ENCODE measurements at places on chromosomes 1 and 21.

DNA sequence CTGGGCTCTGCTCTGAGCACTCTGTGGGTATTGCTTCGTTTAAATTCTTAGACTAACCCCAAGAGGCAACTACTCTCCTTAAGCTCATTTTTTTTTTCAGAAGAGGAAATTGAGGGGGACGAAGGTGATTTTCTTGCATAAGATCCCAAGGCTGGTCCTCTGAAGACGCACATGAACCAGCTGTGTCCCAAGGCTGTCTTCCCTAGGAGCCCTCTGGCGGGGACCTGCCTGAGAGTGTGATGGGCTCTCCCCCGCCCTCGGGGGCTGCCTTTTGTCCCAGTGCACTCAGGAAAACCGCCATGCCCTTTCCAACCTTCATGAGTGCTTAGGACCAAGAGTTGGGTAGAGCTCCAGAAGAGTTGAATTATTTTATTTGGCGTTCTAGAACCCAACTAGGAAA is 21.7 kb downstream of the UMODL1 start:
- no peak for DNase-seq

DNA sequence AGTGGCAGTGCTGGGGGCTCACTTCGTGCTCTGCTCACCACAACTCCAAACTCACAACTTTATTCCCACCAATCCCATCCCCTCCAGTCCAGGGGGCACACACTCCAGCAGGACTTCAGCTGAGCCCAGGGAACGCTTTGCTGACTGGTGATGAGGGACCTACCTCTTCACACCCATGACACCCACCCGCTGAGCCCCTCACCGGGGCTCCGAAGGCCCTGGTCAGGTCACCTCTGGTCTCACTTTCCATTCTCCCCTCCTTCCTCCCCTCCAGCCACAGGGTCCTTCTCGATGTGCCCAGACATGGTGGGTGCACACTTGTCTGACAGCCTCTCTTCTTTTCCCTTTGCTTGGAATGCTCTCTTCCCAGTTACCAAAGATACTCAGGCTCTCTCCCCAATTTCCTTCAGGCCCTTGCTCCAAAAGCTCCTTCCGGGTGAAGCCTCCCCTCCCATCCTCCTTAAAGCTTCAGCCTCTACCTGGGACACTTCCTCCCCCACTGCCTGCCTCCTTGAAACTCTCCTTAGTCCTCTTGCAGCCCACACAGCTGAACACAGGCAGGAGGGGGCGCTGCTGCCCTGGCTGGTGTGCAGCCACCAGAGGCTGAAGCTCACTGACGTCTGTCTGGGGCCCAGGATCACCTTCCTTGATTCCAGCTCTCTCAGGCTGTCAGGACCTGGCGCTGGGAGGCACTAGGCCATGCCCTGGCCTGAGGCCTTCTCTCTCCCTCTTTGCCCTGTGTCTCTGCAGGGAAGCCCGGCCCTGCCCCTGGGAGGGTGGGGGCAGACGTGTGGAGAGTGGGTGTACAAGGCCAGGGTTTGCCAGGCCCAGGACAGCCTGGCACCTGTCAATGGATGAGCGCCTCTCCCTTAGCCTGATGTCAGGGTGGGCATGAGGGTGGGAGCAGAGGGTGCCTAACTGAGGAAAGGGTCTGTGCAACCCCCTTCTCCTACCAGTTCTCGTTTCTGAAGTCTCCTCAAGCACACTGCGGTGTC is 1.6 kb downstream of the KCNE1 start:
- peak; percentile 65 for DNase-seq

DNA sequence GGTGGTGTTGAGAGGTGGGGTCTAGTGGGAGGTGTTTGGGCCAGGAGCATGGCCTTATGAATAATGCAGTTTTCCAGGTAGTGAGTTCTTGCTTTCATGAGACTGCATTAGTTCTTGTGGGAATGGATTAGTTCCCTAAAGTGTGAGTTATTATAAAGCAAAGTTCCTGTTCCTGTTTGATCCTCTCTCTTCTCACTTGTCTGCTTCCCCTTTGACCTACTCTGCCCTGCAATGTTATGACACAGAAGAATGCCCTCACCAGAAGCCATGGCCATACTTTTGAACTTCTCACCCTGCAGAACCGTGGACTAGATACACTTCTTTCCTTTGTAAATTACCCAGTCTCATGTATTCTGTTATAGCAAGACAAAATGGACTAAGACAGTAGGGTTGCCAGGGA is 53.6 kb downstream of the MAP3K7CL start:
- DNase-seq = no peak

DNA sequence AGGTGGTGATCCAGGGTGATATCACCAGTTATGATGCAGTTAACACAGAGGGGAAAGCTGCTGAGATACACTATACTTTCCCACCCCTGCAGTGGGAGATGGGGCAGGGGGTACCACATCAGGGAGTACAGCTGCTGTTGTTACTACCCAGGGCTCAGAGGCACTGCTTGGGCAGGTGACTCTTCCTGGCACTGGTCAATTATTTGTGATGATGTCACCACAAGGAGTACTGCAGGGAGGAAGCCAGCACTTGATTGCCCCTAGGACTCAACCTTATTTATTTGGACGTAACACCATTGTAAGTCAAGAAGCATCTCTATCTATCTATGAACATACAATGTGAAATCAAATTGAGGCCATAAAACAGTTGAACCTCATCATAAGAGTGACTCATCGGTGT is 10.1 kb downstream of the IFNAR1 start:
- DNase-seq = no peak

GRCh38 chr1:242454262-242455051 is 70.0 kb downstream of the PLD5 start:
- peak; percentile 54 for DNase-seq

DNA sequence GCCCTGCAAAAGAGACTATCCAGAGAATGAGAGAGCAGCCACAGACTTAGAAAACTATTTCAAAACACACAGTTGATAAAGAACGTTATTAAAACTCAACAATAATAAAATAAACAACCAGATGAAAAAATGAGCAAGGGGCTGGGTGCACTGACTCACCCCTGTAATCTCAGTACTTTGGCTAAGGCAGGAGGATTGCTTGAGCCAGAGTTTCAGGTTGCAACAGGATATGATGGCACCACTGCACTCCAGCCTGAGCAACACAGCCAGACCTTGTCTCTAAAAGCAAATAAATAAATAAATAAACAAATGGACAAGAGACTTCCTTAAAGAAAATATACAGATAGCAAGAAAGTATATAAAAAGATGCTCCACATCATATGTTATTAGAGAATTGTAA is 144.6 kb downstream of the LRRIQ3 start:
- no peak for DNase-seq

DNA sequence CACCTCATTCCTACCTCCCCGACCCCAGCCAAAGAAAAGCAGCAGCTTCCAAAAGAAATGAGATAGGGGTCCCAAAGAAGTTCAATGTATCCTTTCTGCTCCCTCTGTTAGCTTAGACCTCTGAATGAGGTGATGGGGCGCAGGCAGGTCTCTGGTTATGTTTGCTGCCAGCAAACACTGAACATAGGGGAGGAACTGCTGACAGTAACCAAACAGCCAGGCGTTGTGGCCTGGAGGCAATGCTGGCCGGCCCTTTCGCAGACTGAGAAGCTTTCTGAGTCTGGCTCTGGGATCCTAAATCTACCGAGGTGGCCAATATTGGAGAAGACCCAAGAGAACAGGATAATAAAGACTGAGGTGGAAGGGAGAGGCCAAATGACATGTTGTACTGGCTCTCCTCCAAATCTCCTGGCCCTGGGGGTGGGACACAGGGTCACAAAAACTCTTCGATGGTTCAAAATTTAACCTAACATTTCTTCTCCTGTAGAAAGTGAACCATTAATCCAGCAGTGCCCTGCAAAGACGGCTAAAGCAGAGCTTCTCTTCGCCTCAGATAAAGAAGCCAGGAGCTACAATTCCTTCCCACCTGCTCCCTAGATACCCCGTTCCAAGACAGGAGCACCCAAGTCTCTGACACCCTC is 19.6 kb downstream of the SSR2 start:
- no peak for DNase-seq

DNA sequence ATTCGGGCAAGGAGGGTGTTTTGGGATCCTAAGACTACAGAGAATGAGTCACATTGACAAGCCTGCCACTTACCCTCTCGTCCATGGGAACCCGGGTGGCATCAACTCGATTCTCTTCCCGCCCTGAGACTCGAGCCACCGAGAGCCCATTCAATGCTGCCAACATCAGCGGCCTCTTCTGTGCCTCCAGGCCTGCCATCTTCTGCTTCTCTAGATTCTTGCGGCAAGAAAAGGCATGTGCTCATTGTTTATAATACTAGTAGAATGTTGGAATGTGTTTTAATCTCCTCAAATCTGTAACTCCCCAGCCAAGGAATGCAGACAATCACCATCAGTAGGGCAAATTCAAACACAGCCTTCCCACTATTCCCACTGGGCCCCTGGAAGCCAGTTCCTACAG is 96.9 kb downstream of the SMYD2 start:
- no peak for DNase-seq

DNA sequence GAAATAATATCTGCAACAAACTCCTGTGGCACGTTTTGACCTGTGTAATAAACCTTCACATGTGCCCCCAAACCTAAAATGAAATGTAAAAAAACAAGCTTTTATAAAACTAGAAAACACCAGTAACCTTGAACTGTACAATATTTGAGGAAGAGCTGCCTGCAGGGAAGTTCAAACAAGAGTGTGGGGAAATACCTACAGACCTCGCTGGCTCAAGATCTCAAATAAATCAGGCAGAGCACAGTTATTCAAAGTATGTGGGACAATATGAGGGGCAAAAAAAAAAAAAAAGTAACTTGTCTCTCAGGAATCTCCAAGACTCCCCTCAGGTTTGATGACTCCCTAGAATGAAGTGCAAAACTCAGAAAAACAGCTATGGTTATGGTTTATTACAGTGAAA is 37.9 kb upstream of the PPIH start:
- DNase-seq = no peak

GRCh38 chr1:205066141-205066818 is 18.0 kb downstream of the TMEM81 start:
- DNase-seq = no peak

- no peak for DNase-seq
These were observed 29.8 kb downstream of the SLC2A1 start for GRCh38 chr1:42928859-42929258.

DNA sequence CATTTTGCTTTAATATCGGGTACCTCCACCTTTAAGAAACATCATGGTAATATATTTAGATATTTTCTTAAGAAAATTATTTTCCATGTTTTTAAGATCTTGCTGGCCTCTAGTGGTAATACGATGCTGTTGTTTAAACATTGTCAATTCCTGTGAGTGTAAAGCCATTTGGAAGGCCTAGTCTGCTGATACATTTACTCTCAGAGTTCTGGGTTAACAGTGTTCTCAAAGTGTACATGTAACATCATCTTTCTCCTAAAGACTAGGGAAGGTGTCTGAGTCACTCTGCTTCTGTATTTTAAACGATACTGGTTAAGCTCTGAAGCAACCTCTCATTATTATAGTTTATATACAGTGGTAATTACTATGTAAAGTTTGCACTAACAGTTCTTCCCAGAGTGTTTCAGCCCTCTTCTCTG is 189.1 kb downstream of the RASAL2 start:
- no peak for DNase-seq

DNA sequence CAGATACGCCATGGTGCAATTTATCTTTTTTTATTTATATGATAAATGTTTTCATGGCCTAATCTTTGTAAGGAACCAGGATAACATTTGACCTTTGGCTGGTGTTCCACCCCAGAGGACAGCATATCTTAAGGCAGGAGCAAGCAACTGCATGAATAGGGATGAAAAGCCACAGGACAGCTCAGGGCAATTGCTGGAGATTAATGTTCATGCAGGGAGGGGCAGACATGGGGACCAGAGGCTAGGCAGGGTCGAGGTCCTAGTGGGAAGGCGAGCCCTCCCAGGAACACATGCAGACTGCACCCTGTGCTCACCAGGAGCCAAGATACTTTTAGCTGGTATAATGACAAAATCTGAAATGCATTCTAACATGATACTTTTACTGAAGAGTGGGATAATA is 74.4 kb upstream of the HAO2 start:
- no peak for DNase-seq

DNA sequence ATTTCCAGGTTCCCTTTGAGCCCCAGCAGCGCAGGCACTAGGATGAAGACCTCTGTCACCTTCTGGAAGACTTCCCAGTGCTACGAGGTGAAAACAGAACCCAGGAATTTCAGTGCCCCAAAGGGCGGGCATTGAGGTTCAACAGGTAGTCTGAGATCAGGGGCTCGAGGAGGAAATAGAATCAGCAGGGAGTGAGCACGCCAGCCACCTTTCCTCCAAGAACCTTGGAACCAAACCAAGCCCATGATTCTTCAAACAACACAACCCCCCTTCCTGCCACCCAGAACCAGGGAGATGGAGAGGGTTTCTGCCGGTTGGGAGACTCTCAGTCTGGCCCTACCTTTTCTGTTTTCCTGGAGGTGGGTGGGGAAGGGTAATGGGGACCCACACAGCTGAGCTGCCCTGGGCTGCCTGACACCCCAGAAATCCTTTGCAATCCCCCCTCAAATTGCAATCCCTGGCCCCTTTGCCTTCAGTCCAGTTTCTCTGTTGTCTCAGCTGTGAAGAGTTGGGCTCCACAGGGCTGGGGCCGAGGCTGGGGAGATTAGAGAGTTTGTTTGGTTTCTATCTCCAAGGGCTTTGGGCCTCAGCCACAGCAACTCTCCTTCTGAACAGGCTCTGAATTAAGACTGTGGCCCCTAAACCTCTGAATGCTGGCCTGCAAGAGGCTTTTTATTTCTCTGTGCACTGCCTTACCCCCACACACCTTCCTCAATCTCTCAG is 11.9 kb downstream of the SLC41A1 start:
- DNase-seq = no peak

GRCh38 chr21:28439251-28439650 is 553.4 kb downstream of the LTN1 start:
- no peak for DNase-seq

GRCh38 chr1:15837931-15838330 is 9.6 kb upstream of the SPEN start:
- DNase-seq = no peak

All from NCI-H748 treated with DMSO at 0.1 percent for 48 hours (cell line).